ENCODE measurements at places on chromosomes 1 and 21. TPM values are rescaled to one million over a fixed set of nuclear protein-coding genes. Genes with fewer than 3 reads are reported as not detected.

DNA sequence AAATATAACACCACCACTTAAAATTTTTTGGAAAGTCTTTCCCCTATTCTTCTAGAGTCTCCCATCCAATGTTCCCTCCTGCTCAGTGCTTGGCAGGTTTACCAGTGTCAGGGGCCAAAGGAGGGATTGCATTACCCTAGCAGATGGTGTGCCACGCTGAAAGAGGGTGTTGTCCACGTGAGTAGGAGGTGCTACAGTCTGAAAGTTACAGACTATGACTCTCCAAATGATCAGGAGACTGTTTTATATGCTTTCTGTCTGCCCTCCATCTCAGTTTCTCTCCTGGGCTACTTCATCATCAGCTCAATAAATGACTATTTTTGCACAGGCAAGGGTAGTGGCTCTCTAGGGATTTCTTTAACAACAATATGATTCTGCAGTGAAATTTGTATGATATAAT lies 31.3 kb upstream of the ANGPTL7 start:
- H3K27ac ChIP-seq, result no peak overlapping the region
- no peak for DNase-seq
- no peaks in the 10 kb centered on the region for H3K4me1 ChIP-seq
- no peak overlapping the region for H3K4me3 ChIP-seq
- peaks cover 2% of the 10 kb centered on the region for H3K36me3 ChIP-seq

- H3K36me3 ChIP-seq, result no peaks in the 10 kb centered on the region
- H3K27me3 ChIP-seq, result no peaks in the 10 kb centered on the region
- H3K4me3 ChIP-seq, result no peak overlapping the region
- DNase-seq, result no peak
- H3K27ac ChIP-seq, result no peak overlapping the region
- no peaks in the 10 kb centered on the region for H3K4me1 ChIP-seq
These were observed 333.6 kb downstream of the KCTD3 start for GRCh38 chr1:215900684-215901083.

DNA sequence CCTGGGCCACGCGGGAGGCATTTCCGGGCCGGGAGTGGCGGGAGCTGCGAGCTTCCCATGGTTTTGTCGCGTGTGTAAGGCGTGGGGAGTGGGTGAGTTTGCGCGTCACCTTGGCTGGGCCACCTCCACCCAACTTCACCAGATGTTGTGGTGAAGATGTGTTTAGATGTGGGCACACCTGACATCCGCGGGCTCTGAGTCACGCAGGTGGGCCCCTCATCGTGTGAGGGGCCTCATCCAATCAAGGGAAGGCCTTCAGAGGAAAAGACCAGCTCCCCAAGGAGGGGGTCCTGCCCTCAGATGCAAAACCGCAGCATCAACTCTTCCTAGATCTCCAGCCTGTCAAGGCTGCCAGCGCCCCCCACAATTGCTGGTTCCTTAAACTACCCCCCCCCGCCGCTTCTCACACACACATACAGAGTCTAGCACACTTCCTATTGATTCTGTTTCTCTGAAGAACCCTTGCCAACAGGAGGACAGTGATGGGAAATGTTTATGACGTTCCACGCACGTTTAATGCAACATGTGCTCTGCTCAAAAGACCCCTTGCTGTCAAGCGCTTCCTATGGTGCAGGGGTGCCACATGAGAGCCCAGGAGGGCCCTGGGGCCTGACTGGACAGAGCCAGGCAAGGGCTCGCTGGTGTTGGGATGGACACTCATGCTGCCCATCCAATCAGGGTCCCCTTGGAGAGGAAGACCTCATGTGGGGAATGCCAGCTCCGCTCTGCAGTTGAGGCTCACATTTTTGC lies 11.9 kb downstream of the ACTRT2 start:
- H3K27ac ChIP-seq, result no peak overlapping the region
- no peak for DNase-seq
- H3K4me1 ChIP-seq, result no peaks in the 10 kb centered on the region
- H3K27me3 ChIP-seq, result peaks cover 7% of the 10 kb centered on the region
- H3K4me3 ChIP-seq, result no peak overlapping the region
- no peaks in the 10 kb centered on the region for H3K36me3 ChIP-seq

DNA sequence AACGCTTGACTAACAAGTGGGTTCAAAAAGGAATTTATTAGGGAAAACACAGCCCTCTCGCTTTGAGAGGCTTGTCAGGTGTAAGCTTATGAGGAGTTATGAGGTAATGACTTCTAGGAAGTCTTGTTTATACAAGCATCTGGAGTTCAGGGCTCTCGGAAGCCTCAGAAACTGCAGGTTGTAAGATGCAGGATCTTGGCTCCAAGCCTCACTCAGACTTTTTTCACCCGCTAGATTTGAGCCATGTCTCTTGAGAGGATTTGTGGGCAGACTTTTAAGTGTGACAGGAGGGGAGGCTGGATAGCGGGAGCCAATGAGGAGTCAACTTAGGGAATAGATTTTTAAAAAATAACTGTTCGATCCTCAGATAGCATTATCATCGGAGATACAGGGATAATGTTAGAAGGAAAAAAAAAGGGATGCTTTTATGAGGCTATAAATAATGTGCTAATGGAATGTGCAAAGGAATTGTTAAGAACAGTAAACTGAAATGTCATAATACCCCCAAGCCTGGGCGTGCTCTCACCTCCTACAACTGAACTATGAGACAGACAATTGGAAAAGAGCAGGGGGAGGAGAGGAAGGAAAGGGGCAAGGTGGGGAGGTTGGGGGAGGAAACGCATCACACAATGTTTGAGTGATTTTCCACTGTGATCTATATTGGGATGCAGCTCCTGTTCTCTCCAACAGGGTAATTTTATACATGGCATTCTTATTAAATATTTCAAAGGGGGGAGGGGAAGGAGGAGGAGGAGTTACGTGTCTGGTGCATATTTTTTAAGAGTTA lies 107.4 kb upstream of the ESRRG start:
- no peak overlapping the region for H3K27ac ChIP-seq
- no peak overlapping the region for H3K4me3 ChIP-seq
- H3K4me1 ChIP-seq, result no peaks in the 10 kb centered on the region

DNA sequence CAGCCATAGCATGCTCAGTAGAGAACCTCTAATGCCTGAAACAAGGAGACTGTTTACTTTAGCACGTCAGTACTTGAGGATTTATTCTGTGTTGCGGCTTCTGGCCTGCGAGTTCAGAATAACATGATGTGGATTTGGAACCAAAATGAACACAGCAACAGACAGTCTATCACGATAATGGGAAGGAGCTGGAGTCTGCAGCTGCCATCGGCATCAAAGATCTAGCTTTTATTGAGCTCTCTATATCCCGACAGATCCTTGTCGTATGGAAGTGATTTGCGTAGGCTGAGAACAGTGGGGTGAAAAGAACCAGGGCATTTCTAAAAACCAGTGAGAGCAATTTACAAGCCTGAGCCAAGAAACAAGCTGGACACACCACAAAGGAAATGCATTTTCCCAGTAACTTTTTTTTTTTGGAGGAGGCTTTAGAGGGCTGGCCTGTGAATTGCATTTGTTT lies 294.2 kb downstream of the KIF26B start:
- H3K36me3 ChIP-seq, result no peaks in the 10 kb centered on the region
- no peak overlapping the region for H3K4me3 ChIP-seq
- H3K27me3 ChIP-seq, result no peaks in the 10 kb centered on the region

DNA sequence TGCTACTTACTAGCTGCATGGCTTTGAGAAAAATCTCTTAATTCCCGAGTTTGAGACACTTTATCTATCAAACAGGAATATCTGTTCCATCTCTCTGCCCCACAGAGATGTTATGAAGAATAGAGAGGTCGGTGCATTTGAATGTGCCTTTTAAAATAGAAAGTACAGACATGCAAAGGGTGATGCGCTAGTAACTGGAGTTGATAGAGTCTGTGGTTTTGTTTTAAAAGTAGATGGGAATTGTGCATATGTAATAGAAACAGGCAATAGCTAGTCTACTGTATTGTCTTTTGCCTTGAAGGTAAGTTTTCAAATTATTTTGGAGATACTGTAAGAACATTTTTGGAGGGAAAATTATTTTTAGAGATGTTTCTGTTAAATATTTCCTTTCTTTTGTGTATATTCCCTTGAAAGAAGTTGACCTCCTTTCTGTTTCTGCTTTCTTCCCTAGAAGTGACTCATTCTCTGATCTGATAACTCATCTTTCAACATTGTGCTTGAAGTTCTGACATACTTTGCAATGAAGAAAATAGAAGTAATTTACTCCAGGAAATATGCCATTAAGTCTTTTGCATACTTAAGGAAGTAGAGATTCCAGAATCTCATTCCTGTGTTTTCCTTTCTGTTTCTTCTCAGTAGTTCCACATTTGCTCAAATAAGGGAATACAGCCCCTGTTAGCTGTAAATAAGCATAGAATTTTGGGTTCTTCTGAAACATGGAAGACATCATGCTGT lies 151.6 kb downstream of the SDCCAG8 start:
- no peak for DNase-seq
- H3K27ac ChIP-seq, result no peak overlapping the region
- H3K27me3 ChIP-seq, result no peaks in the 10 kb centered on the region
- no peaks in the 10 kb centered on the region for H3K36me3 ChIP-seq
- no peaks in the 10 kb centered on the region for H3K4me1 ChIP-seq

DNA sequence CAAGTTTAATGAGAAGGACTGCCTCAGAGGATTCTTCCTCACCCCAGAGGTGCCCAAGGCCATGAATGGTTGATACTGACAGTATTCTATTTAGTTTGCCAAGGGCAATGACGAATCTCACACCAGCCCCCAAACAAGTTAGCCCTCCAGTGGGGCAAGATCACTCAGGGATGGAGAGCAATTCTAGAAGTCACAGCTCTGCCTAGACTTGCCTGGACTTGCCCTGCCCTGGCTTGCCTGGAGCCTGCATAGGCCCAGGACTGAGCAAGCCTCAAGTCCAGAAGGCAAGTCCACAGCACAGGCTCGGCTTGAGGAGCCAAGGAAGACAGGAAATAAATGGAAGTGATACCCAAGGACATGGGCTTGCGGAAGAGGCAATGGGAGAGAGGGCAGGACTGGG lies 39.5 kb upstream of the RGS16 start:
- H3K36me3 ChIP-seq, result no peaks in the 10 kb centered on the region
- DNase-seq, result no peak
- H3K4me3 ChIP-seq, result no peak overlapping the region

GRCh38 chr21:46163380-46163779 lies 8.0 kb upstream of the FTCD start:
- no peak for DNase-seq
- H3K36me3 ChIP-seq, result peaks cover 7% of the 10 kb centered on the region
- no peaks in the 10 kb centered on the region for H3K27me3 ChIP-seq

GRCh38 chr1:85806236-85806965 lies 98.2 kb upstream of the ZNHIT6 start:
- no peak overlapping the region for H3K27ac ChIP-seq
- no peaks in the 10 kb centered on the region for H3K27me3 ChIP-seq
- no peaks in the 10 kb centered on the region for H3K36me3 ChIP-seq
- H3K4me1 ChIP-seq, result no peaks in the 10 kb centered on the region
- H3K4me3 ChIP-seq, result no peak overlapping the region

- H3K27me3 ChIP-seq, result no peaks in the 10 kb centered on the region
- H3K27ac ChIP-seq, result no peak overlapping the region
- H3K36me3 ChIP-seq, result no peaks in the 10 kb centered on the region
- no peak for DNase-seq
These were observed 25.8 kb upstream of the KIF21B start for GRCh38 chr1:201049248-201049831.

GRCh38 chr1:19495000-19495656 lies 9.8 kb upstream of the CAPZB start:
- H3K27me3 ChIP-seq, result no peaks in the 10 kb centered on the region
- no peak for DNase-seq
- no peak overlapping the region for H3K4me3 ChIP-seq
- peak overlapping the region; percentile 64 for H3K27ac ChIP-seq

DNA sequence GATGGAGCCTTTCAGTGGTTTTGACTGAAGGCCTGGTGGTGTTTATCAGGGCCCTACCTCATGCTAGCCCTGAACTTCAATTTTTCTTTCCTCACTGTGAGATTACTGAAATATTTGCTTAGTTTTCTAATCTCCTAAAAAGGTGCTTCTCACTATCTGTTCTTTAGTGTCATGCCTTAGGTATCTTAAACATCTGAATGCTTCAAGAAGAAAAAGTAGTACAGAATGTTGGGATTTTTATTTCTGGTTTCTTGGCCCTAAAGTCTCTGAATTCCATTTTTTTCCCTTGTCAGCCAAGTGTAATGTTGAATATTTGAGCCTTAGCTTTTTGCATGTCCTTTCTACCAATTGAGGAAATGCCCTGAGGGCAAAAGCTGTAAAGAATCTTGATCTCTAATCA lies 47.9 kb upstream of the PRKACB start:
- H3K4me1 ChIP-seq, result no peaks in the 10 kb centered on the region
- DNase-seq, result no peak
- H3K27ac ChIP-seq, result no peak overlapping the region
- H3K27me3 ChIP-seq, result no peaks in the 10 kb centered on the region
- no peak overlapping the region for H3K4me3 ChIP-seq

- H3K27ac ChIP-seq, result no peak overlapping the region
- no peaks in the 10 kb centered on the region for H3K27me3 ChIP-seq
- DNase-seq, result no peak
- H3K4me3 ChIP-seq, result no peak overlapping the region
- H3K36me3 ChIP-seq, result peaks cover 48% of the 10 kb centered on the region
These were observed 32.2 kb downstream of the TFAP2E start for GRCh38 chr1:35605071-35605866.

GRCh38 chr1:241499910-241500309 lies 19.6 kb downstream of the FH start:
- H3K4me1 ChIP-seq, result no peaks in the 10 kb centered on the region
- no peak overlapping the region for H3K4me3 ChIP-seq
- no peak overlapping the region for H3K27ac ChIP-seq
- H3K36me3 ChIP-seq, result peaks cover 97% of the 10 kb centered on the region
- DNase-seq, result no peak
- H3K27me3 ChIP-seq, result no peaks in the 10 kb centered on the region

GRCh38 chr1:209618291-209618690 lies 33.9 kb downstream of the LAMB3 start:
- no peak overlapping the region for H3K27ac ChIP-seq
- DNase-seq, result peak; percentile 65
- peaks cover 4% of the 10 kb centered on the region for H3K4me1 ChIP-seq
- no peaks in the 10 kb centered on the region for H3K27me3 ChIP-seq
- peaks cover 37% of the 10 kb centered on the region for H3K36me3 ChIP-seq

- H3K4me3 ChIP-seq, result no peak overlapping the region
- H3K4me1 ChIP-seq, result peaks cover 10% of the 10 kb centered on the region
- no peak for DNase-seq
- H3K27me3 ChIP-seq, result peaks cover 10% of the 10 kb centered on the region
- H3K36me3 ChIP-seq, result no peaks in the 10 kb centered on the region
These were observed 2.6 kb upstream of the TTLL7 start for GRCh38 chr1:84001501-84001900.

DNA sequence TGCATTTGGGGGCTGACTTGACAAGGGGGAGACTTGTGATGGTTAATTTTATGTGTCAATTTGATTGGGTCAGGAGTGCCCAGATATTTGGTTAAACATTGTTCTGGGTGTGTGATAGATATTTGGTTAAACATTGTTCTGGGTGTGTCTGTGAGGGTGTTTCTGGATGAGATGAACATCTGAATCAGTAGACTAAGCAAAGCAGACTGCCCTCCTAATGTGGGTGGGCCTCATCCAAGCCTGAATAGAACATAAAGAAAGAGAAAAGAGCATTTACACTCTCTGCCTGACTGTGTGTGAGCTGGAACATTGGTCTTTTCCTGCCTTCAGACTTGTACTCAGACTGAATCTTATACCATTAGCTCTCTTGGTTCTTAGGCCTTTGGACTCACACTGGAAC lies 113.5 kb downstream of the ODF2L start:
- H3K4me1 ChIP-seq, result no peaks in the 10 kb centered on the region
- H3K27ac ChIP-seq, result no peak overlapping the region
- no peak overlapping the region for H3K4me3 ChIP-seq
- no peak for DNase-seq
- no peaks in the 10 kb centered on the region for H3K27me3 ChIP-seq

PGBD5 gene
- 2.4 TPM for total RNA-seq

CYP4Z1 gene
- 2.1 TPM for total RNA-seq

APCS gene
- not detected for total RNA-seq

DENND2D gene
- total RNA-seq, result 154 TPM

Measured in upper lobe of left lung (tissue), 6 donors.